ENCODE measurements at places on chromosomes 6 and 20. TPM values are rescaled to one million over a fixed set of nuclear protein-coding genes. Genes with fewer than 3 reads are reported as not detected.

Gene VWA7
- 0.34 TPM for total RNA-seq

Gene SMOC2
- total RNA-seq: 0.32 TPM

Gene CASP8AP2
- 17.8 TPM for total RNA-seq

Gene NKX2-4
- total RNA-seq: not detected

Gene NCOA5
- total RNA-seq: 24.9 TPM
